ENCODE measurements at places on chromosomes 5 and 9.

GRCh38 chr5:113147101-113147508 lies 170.5 kb downstream of the DCP2 start:
- DNase-seq: no peak

GRCh38 chr5:144950996-144951395 lies 780.3 kb downstream of the KCTD16 start:
- DNase-seq: no peak

DNA sequence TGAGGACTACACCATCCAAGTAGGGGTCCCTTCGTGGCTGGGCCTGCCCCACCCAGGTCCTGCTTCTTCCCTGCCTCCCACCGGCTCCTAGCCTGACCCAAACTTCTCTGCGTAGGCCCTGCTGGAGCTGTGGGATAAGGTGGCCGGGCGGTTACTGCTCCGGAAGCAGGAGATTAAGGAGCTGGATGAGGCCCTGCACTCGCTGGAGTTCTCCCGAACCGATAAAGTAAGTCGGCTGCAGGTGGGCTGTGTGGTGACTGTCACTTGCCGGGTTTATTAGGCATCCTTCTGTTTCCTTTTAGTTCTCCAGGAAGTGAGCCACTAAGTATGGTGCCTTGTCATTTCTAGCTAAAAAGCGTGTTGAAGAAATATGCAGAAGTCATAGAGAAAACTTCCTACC lies 7.0 kb downstream of the CCDC180 start:
- DNase-seq: no peak

GRCh38 chr9:124467410-124468060 lies 17.3 kb downstream of the ADGRD2 start:
- DNase-seq: no peak

- DNase-seq: no peak
Observed at GRCh38 chr5:132010989-132011621, 353 bp downstream of the ACSL6 start.

GRCh38 chr5:174850565-174851169 lies 126.3 kb downstream of the MSX2 start:
- DNase-seq: no peak

DNA sequence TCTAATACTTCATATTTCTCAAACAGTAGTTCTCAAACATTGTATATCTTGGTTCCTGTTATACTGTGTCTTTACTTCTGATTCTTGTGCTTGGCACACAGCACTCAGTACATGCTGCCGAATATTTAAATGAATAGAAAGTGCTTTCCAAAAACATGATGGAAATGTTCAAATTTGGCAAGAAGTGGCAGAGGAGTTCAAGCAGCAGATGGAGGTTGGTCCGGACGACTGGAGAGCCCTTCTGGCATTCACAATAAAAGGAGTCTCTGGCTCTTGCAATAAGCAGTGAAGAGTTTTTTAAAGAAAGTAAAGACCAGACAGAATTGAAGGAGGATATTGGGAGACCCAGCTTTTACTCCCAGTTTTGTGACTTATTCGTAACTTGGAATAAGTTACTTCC lies 36.3 kb downstream of the TSTD2 start:
- no peak for DNase-seq

DNA sequence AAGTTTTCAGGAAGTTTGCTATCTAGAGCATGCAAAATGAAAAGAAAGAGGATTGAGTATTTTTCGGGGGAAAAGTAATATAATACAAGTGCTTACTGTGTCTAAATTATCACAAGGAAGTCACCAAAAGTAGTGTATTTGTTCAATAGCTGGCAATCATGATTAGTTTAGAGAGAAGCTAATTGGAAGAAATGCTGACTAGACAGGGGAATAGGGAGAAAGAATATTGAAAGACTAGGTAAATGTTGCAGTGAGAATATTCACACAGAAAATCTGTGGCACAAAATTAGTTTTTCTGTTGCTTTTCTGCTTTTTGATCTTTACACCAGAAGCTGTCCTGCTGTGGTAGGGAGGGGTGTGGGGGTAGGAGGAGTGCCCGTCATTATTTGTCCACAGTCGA lies 238.7 kb downstream of the MARCHF11 start:
- no peak for DNase-seq
